Glutamatergic neuron (in vitro differentiated cells): ENCODE measurements at places on chromosomes 4 and X.

DNA sequence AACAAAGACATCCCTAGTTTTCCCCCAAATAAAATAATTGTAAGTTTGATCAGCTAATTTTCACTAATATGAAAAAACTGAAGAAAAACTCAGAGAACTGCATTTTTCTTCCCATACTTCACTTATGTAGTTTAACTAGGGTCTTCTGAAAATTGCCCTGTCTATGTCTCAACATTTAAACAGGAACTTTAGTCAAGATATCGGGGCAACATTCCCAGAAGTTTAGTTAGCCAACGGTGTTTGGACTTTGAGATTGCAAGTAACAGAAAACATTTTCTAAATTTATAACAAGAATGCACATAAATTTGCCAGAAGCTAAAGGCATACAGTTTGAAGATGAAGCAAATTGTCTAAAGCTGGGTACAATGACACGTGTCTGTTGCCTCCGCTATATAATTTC lies 201.1 kb downstream of the ARAP2 start:
- no peak for DNase-seq

DNA sequence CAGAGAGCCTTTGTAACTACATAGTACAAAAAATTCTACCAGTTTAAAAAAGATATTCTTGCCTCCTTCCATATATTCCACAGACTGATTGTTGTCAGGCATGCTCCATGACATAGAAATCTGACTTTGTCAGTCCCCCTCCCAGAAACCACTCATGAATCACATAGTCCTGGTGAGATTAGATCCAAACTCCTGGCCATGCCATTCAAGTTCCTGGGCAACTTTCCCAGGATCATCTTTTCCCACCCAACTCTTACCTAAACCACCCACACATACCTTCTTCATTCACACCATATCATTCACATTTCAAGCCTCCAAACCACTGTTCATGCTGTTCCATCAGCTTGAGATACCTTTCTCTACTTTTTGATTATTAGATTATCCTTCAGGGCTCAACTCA lies 46.4 kb downstream of the SLC16A2 start:
- DNase-seq, result no peak

DNA sequence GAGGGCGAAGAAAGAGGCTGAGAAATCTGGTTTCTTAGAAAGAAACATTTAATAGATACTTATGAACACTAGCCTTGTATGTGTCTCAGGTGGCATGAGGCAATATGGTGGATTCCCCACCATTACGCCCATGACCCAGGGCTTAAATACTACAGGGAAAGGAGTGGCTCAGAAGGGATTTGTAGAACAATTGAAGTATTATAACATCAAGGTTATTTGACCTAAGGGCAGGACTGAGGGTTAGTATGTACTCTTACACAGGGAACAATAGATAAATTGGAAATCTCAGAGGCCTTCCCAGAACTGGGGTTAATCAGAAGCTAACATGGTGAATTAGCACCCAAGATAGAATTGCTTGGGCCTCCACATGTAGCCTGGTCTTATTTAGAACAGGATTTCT lies 11.0 kb upstream of the USP46 start:
- no peak for DNase-seq

DNA sequence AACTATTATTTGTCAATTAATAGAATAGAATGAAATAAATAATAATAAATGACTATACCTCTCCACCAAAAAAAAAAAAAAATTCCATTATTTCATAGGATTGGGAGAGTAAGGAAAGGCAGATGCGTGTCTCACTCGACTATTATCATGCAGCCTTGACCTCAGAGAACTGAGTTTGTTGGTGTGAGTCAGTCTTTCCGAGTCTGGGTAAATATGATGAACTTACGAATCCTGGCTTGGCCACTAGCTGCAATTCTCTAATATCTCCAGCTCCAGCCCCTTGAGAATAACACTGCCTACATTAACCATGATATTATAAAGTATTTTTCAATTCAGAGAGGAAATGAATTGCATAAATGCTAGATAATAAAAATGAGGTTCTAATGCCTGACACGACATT lies 46.6 kb upstream of the DHX15 start:
- no peak for DNase-seq

DNA sequence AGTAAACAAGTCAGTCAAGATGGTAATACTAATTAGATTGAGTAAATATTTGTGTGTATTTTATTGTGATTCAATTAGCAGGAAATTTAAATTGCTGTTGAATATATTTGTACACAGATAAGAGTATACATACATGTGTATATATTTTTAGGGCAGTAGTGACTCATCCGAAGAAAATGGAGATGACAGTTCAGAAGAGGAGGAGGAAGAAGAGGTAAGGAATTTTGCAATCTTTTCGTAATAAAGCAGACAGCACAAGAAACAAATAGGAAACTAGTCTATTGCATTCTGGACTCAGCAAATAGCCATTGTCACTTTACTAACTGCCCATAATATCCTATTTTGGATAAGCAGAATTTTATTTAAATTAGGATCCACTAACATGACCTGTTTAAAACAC lies 6.6 kb downstream of the IBSP start:
- no peak for DNase-seq

DNA sequence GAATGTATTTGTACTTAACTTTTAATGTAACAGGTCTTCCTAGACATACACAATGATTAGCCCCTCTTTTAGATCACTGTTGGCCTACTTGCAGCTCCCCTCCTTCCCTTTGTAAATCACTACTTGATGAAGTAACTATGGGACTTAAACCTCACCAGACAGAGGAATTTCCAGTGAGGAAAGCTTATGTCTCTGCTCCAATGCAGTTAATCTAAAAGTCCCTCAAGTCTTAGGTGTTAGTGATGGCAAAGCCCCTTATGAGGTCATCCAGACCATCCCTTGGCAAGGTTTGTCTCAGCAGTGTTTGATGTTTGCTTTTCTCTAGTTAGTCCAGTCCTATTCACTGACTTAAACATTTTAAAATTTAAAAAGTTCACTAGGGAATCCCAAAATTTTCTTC lies 877.3 kb upstream of the INTU start:
- no peak for DNase-seq

DNA sequence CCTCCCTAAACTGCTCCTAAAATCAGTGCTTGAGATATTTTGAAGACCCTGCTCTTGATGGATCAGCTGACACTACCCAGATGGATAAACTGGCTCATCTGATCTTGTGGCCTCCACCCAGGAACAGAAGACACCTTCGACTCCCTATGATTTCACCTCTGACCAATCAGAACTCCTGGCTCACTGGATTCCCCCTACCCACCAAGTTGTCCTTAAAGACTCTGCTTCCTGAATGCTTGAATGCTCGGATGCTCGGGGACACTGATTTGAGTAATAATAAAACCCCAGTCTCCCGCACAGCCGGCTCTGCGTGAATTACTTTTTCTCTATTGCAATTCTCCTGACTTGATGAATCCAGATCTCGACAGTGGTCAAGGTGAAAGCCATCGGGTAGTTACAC lies 12.0 kb upstream of the RPS3A start:
- DNase-seq, result no peak

- no peak for DNase-seq
Observed at GRCh38 chrX:11784543-11784942, 26.5 kb downstream of the MSL3 start.

DNA sequence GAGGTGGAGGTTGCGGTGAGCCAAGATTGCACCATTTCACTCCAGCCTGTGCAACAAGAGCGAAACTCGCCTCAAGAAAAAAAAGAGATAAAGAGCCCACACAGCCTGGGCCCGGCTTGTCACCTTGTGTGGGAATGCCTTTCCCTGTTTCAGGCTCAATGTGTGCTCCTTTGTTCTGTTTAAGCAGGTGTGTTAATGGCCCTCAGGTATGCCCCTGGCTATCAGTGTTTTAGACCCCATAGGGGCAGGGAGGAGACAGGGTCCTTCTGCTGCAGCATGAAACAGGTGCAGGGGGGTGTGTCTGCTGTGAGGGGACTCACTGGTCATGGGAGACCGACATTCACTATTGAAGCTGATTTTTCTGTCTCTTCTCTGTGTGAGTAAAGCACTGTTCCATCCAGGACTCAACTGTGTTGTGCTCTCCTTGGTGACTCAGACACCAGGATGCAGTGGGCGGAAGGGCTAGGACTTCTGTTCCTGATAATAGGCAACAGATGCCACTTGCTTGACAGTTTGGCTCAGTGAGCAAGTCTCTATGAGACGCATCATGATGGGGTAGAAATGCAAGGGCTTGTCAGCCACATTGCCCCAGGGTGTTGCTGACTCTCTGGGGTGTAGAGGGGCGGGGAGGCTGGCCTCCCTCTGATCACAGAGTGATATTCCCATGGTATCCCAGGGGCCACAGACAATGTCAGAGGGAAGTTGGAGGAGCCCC lies 15.6 kb upstream of the LAP3 start:
- DNase-seq, result no peak

DNA sequence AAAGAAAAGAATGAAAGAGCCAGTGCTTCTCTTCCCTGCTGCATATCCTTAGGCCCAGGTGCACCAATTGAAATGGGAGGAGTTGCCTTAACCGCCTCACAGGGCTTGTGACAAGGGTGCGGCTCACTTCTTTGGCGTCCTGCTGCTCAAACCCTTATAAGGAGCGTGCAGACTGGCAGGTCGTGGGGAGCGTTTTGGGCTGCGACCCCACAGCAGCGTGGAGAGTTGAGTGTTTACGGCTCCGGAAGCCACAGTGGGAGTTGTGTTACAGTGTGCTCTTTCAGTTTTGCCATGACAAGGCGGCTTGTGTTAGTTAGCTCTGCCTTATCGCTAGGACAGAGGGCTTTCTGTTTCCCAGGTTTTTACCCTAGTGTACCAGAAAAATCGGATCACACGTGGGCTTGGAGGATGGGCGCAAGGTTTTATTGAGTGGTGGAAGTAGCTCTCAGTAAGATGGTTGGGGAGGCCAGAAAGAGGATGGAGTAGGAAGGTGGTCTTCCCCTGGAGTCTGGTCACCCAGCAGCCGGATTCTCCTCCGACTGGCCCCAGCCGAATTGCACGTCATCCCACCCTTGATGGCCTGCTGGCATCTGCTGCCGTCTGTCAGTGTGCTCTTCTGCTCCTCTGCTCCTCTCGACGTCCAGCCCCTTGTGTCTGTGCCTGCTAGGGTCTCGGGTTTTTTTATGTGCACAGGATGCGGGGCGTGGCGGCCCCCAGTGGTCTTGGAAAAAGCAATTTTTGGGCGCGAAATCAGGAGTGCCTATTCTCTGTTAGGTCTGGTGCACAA lies 718.9 kb downstream of the ARAP2 start:
- no peak for DNase-seq

GRCh38 chr4:11299016-11299415 lies 129.7 kb downstream of the HS3ST1 start:
- DNase-seq, result no peak

- peak; percentile 6 for DNase-seq
Observed at GRCh38 chr4:1595789-1596325, 88.3 kb downstream of the FAM53A start.

- no peak for DNase-seq
Observed at GRCh38 chr4:21476757-21477156, 471.8 kb downstream of the KCNIP4 start.

DNA sequence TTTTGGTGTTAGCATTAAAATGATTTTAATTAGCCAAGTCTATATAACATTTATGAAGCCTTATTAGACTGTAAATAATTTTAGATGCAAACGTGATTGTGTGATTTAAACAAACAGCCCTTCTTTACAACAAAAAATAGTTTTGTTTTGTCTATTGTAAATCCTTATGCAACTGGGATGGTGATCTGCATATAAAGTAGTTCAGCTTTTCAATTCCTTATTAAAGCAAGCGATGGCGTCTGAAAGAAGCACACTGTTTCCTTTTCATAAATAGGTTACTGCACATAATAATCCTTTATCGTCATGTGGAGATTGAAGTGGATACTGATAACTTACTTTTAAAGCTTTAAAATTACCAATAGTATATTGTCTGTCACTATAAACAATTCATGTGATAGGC lies 8.8 kb downstream of the SLITRK2 start:
- no peak for DNase-seq

- no peak for DNase-seq
Observed at GRCh38 chrX:111007238-111007637, 88.8 kb upstream of the PAK3 start.

DNA sequence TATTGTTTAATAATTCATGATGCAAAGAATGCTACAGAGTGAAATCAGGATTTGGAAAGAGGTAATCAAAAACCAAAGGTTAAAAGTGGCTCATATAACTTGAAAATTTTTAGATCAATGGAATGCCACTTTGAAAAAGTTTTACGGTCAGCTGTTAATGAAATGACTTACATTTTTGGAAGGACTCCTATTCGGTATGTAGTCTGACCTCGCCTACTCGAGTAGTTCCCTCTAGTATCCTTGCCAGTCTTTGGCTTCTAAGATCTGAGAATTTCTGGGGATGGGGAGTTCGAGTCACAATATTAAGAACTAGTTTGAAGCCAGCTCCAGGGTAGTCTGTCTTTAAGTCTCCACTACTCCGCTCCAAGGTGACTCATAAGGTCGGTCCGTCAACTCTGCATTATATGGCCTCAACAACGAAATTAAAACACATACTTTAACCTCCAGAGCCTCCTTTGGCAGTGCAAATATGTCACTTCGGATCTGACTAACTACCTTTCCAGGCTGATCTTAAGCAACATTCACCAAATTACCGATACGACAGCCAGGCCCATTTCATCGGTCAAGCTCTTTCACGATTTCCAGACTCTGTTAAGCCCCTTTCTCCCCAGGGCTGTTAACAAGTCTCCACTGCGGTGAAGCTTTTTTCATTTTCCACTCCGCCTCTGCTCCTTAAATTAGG lies 733 bp upstream of the NAA15 start:
- DNase-seq, result no peak

DNA sequence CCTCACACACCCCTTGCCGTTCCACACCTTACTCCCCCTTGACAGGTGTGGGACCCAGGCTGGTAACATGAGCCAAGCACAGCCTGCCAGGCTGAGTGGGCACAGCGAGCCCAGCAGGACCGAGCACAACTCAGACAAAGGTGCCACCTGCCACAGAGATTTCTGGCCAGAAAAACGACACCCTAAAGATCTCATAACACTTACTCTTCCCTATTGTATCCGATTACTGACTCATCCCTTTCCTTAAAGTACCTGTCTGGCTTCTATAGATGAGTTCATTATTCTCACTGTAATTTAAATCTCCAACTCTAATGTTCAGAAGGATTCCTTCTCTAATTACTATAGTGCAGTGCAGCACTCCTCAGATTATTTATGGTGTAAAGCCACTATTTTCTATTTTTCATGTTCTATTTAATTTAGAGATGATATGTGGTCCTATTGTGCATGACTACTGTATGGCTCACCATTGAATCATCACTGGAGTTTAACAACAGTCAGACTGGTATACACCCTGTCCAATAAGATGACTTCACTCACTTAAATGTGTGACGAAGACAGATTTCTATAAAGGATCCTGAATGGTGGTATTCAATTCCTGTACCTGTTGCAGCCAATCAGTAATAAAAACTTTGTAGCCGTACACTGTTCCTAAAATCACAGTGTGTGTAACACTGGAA lies 7.6 kb upstream of the SYTL5 start:
- no peak for DNase-seq

GRCh38 chrX:133574716-133575115 lies 159.4 kb upstream of the GPC4 start:
- no peak for DNase-seq
